ENCODE measurements at places on chromosomes 1 and 21. TPM values are rescaled to one million over a fixed set of nuclear protein-coding genes. Genes with fewer than 3 reads are reported as not detected.

DNA sequence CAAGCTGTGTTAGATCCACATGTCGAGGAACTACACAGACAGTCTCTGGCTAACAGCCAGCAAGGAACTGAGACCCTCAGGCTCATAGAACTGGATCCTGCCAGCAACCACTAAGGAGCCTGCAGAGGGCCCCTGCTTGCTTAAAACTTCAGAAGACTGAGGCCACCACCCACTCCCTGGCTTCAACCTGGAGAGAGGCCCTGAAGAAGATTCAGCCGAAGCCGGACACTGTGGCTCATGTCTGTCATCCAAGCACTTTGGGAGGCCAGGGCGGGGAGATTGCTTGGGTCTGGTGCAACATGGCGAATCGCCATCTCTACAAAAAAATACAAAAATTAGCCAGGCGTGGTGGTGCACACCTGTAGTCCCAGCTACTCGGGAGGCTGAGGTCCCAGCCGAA, 92.6 kb upstream of the TMPRSS2 start:
- DNase-seq = no peak

- no peak for DNase-seq
These were observed 4.2 kb downstream of the OR6K3 start for GRCh38 chr1:158716335-158716734.

Gene LRRIQ3
- 0.34 TPM for total RNA-seq

DNA sequence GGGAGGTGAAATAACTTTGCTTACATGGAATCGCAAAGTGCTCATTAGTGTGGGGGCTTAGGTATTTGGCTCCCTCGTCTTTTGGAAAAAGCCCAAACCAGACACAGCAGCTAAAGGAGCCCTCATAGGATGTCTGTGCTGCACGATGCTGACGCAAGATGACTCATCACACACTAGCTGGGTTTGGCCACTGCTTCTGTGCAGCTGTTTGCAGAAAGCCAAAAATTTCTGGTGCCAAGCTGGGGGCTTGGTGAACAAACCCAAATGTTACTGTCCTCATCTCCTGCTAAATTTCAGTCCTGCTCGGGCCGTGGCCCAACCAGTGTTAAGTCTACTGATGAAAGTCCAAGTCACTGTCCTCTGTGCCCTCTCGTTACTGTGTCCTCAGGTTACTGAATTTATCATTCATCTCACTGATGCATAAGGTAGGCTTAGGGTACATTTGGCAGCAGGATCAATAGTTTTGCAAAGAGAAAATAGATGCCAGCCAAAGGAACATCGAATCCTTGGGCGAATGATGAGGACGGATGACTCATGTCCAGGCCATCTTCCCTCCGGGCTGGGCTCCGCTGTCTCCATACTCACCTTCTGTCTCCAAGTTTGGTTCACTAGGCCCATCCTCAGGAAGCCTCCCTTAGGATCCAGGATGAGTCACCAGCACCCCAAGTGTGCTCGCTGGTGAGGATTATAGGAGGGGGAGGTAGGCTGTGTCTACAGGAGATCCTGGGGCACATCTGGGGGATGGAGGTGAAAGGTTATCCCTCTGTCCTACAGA, 177.7 kb downstream of the ADSS2 start:
- DNase-seq = no peak

Gene HSD11B1
- total RNA-seq = 1.2 TPM

GRCh38 chr1:25806418-25806817, 6.4 kb downstream of the SELENON start:
- DNase-seq = no peak

Gene TCHH
- 0.05 TPM for total RNA-seq

DNA sequence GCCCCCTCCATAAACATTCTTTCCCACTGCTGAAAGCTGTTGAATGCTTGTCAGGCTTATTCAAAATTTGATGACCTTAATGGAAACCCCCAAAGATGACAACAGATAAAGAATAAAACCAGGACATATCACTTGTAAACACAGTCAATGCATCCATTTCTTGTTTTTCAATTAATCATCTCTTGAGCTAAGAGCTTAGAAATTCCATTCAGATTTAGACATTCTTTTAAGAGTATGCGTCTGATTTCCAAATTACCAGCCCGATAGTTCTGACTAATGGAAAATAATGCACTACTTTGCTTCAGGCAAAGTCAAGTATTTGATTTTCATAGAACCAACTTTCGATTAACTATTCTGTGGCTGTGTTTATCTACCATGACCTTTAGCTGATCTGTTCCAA, 100.6 kb upstream of the RUNX1 start:
- DNase-seq = no peak

DNA sequence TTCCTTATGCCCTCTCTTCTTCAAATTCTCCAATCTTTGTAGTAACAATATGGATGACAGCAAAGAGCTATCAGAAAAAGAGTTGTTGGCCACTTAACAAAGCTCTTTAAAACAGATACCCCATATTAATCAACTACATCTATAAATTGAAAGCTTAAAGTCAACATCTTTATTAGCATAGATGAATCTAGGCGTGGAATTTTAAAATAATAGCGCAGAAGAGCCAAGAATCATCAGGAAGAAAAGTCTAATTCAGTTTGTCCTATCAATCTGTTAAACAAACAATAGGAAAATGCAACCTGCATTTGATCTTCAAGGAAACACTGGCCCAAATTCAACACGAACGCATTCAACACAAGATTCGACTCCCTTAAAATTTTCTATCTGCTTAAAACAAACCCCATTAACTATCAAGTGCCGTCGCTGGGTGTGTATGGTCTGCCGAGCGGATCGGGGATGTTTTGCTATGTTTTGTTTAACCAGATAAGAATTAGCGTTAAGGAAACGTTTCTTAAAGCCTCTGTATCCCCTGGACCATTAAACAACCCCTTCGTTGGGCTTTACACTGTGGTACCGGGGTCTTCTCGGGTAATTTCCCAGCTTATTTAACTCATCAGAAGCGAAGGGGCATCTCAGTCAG, 1.0 kb downstream of the LYST start:
- DNase-seq = no peak

GRCh38 chr1:30775433-30775975, 17.9 kb upstream of the LAPTM5 start:
- DNase-seq = no peak

DNA sequence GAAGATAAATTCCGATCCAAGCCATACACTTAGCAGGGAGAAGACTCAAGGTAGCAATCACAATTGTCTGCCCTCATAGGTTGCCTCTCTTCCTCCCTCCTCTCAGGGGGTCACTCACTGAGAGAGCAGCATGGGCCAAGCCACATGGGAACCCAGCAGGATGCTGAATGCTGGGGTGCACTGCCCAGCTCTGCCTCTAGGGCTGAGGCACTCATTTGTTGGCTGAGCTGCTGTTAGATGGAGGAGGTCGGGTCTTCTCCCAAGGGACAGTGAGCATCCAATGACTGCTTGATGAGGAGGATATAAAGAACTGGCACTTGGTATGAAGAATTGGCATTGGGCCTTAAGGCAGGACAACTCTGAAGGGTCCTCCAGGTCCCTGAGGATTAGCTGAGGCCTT, 418.8 kb downstream of the SIPA1L2 start:
- DNase-seq = no peak
